Activated naive CD8-positive, alpha-beta T cell treated with anti-CD3 and anti-CD28 coated beads, Interleukin-2, amount 10 ng/mL, durations not matched to agents 7 days and 5 days (primary cell): ENCODE measurements at places on chromosomes 5 and 9.

DNA sequence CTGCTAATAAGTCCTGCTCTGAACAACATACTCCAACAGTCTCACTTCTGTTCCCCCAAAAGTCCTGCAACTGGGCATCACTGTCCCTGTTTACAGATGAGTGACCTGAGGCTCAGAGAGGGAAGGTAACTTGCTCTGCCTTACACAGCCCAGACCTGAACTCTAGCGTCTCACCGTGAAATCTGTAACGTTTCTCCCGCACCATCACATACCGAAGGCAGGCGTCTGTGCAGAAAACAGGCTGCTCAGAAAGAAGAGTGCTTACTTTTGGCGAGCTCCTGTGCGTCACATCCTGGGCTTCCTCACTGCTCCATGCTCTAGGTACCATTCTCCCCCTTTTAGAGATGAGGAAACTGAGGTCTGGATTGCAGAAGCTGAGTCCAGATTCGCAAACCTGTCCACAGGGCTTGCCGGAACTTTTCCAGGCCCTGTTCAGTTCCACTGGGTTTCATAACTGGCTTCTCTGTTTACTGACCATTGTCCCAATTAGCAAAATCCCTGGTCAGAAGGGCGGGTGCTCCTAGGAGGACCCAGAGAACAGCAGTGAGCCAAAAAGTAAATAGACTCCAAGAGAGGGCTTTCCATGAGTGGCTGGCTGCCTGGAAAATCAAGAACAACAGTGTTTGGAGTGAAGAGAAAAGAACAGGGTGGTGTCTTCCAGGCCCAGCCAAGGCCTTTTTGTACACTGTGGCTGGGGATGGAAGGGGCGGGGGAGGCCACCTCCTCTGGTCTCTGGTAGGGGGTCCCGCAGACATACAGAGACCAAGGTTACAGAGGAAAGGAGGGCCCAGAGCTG, 27.1 kb downstream of the GSN start:
- no peak for DNase-seq

DNA sequence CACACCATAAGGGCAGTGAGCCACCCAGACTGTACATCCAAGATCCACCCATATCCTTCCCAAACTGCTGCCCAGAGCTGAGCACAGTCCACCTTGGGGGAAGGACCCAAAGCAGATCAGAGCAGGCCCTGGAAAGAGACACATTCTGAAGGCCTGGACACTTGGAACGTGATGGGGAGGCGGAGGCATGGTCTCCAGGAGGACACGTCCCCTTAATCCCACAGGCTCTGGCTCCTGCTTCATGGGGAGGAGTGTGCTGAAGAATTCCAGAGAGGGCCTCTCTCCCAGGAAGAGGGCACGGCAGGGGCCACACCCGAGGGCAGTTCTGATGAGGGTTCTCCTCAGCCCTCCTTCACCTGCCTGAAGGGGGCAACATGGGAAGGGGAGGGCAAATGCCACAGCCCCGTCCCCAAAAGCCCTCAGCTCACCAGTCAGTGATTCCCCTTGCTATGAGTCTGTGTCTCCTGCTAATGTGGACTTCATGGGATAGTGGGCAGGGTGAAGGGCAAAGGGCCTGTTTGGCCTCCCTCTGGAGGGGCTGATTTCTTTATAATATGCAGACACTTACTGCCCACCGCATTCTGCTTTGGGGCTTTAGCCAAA, 276.8 kb downstream of the ENC1 start:
- no peak for DNase-seq

DNA sequence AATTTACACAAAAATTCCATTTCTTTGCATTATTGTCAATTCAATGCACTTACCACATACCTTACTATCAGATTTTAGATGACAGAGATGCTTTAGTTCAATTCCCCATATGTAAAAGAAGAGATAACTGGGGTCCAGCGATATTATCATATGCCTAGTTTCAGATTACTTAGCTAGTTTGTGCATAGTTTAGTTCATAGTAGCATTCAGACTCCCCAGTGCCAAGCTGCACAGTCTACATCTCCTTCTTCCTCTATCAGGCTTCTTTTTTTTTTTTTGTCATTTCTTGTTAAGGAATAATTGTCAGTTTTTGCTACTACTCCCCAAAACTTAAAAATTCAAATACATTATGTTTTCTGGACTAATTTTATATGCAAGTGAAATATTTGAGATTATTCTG, 175.0 kb downstream of the SSBP2 start:
- no peak for DNase-seq

GRCh38 chr5:98110282-98110691, 663.2 kb upstream of the RGMB start:
- no peak for DNase-seq

GRCh38 chr5:40376566-40376965, 303.1 kb upstream of the PTGER4 start:
- DNase-seq: no peak

- DNase-seq: no peak
Measured at GRCh38 chr9:23850690-23851629, 24.9 kb upstream of the ELAVL2 start.

DNA sequence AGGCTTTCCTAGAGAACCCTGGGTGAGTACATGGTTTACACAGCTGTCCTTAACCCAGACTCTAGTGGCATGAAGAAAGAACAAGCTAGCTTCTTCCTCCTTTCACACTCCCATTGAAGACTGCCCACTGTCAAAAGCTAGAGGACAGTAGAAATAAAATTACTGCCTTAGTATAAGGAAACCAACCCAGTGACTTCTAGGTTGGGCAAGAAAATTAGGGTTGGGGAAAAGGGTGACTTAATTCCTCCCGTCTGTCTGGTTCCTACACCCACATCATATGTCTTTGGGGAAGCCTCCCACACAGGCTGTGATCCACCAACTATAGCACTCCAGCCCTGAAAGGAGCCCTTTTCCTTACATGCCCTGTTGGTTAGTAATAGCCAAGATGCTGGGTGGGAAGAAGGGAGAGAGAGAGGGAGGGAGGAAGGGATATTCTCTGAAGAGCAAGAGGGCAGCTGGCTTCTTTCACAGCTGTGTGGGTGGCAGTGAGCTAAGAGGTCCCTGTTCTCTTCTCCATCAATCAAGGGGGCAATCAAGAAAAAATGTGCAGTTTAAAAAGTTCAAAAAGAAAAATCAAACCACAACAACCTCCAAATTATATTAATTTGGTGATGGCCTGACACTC, 21.7 kb downstream of the HBEGF start:
- DNase-seq: no peak

- no peak for DNase-seq
Measured at GRCh38 chr9:90189306-90189705, 453.3 kb downstream of the DIRAS2 start.

DNA sequence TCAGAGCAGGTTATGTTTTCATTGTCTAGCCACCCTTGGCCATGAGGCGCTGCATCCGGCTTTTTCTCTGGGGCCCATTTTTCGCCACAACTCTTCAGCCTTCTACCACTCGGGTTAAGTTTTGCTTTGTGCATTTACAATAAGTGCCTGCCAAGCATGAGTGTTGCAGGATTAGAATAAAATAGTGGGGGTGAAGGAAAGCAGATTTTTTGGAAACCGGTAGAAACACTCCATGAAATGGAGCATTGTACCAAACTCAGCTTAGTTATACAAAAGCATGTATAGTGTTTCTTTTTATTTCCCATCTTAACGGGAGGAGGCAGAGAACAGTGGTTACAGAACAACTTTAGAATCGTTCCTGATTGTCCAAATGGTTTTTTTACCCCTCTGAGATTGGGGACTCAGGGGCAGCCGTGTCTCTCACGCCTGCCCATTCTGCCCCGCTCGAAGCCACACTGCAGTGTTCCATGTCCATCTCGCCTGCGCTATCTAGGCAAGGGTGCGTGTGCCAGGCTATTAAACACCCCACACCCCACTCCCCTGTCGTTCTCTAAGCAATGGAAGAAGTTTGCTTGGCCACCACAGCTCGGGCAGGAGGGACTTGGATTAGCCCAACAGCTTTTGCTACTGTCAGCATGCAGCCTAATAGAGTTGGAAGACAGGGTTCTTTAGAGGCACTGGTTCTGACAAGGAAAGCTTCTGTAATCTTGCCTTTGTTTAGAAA, 268.8 kb upstream of the WWC1 start:
- no peak for DNase-seq

GRCh38 chr5:118228489-118228888, 759.9 kb downstream of the DTWD2 start:
- DNase-seq: no peak
